ENCODE measurements at places on chromosomes 2 and 18.

DNA sequence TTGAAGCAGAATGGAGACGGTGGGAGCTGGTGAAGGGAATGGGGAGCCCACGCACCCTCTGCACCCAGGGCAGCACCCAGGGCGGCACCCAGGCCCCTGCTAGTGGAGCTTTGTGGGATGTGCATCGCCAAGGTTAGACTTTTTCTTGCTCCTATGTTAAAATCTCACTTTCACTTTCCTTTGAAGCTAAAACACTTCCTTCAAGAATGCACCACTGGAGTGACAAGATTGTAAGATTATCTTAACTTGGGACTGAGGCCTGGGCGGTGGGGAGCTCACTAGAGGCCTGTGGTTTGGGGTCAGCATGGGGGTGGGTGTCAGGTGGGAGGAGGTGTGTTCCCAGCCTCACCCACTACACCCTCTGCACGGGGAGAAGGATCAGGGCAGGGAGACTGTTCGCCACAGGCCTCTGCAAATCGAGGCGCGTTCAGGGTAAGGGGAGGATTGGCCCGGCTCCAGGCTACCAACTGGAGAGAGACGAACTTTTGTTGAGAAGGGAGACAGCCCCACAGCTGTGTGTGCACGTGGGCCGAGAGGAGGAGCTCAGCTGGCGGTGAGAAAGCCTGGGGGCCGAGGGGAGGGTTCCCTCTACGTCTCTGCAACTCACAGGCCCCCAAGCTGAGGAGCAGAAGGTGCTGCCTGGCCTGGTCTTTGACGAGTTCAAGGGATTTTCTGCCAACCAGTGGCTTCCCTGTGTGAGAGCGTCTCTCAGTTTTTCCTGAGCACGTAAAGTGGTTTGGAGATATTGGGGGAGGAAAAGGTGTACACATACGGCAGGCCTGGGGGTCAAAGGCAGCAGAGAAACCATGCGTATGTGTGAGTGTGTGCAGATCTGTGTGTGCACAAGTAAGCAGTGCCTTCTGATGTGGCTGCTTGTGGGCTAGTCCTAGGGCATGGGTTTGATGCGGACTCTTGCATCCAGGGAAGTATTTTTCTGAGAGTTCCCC, 147.7 kb downstream of the KLHL29 start:
- peak; percentile 17 for DNase-seq

DNA sequence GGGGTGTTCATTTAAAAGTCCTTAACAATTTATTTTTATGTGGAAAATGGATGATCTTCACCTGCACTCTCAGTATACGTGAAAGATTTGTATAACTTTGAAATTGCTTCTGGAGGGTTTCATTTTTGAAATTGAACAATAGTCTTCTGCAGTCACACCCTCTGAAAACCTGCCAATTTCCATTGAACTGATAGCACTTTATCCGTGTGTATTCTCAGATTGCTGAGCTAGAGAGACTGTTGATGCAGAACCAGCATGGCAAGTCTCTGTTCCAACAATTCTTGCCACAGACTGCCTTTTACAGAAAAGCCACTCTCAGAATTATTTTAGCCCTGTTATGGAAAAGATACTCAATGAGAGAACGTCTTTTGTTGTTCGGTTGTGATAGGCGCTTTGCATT, 6.6 kb upstream of the GULP1 start:
- no peak for DNase-seq

- no peak for DNase-seq
These were observed 226.7 kb downstream of the GULP1 start for GRCh38 chr2:188518381-188518780.

DNA sequence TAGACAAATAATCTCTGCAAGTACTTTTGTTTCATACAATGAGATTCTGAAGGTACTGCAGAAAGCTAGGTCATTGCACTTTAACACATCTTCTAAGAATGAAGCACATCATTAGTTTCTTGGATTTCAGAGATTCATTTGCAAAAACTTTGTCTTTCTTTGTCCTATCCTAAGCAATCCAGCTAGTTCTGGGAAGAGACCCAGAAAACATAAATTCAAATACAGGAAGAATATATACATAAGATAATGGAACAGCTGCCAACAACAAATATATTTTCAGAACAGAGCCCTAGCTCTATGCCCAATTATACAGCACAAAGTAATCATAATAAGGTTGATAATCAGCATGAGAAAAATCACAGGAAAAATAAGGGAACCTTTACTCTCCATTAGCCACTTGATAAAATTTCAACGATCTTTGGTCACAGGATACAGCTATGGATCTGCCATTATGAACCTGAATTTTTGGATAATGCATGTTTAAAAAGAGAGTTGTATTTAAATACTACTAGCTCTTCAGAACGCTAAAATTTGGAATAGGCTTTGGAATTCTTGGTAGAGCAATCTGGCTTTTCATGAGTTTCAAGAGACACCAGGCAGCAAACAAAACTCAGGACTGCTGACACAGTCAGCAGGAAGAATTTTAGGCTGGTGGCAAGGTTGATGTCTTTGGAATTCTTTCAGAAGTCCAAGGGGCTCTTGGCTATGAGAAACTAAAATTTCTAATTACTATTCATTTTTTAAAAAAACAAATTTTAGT, 250.4 kb upstream of the SMIM21 start:
- DNase-seq = no peak

All from stimulated activated CD4-positive, alpha-beta T cell treated with anti-CD3 and anti-CD28 coated beads, TNF-alpha, amount 100 ng/mL, for 4 hours (primary cell).